ENCODE measurements at places on chromosomes 3 and 15.

DNA sequence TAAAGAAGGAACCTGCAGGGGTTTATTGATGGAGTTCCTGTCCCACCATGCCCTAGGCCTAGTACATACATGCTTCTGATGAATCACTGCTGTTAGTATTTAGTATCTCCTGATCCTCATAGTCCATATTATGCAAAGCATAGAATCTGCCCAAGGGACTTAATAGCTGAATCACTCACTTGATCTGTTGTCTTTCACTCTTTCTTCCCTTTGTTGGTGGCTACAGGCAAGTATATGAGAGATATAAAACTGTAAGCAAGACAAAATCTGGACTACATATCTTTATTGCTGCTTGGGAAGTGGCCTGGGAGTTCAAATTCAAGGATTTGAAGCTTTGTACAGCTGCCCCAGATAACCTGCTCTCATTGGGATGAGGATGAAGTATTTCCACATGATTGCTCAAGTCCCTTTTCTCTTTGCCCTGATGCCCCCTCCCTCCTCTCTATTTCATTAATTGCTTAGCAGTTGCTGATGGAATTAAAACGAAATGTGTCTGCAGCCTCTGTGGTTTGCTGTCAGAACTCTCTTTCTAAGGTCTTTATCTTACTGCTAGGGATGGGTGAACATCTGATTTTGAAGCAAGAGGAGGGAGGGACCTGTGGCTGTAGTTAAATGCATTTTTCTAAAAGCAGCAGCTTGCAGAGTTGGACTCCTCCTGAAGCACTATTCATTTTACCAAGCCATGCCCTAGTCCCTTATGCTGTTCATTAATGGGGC lies 114.1 kb downstream of the ZNF609 start:
- DNase-seq, result no peak

GRCh38 chr3:46943237-46944187 lies 33.0 kb downstream of the CCDC12 start:
- no peak for DNase-seq

- DNase-seq, result no peak
Measured at GRCh38 chr3:127676456-127676855, 3.7 kb downstream of the ABTB1 start.

DNA sequence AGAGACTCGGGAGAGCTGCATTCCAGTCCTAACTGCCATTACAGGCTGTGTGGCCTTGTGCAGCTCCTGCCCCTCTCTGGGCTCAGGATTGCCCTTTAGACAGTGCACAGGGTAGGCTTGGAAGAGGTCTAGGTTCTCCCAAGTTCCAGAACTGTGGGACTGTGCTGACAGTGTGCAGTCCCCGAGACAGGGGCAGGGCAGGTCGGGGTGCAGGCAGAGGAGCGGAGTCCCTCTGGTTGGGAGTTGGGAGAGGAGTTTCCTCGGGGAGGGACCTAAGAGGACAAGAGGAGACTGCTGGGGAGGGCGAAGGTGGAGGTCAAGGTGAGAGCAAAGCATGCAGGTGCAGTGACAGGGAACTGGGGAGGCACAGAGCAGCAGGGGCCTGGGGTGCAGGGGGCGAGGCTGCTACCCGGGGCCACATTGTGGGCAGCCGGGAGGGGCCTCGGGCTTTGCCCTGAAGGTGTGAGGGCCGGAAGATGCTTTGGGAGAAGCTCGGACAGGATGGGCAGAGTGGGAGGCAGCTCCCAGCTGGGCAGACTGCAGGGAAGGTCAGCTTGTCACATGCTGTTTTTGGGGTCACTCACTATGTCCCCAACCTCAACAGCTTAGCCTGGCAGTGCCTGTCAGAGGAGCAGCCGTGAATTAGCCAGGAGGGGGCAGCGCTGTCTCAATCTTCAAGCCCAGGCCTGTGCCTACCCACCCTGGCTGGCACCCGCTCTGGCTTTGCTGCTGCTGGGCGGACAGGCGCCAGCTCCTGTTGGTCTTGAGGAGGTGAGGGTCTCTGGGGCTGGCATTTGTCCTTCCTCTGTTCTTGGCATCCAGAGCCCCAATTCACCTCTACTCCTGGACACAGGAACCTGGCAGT lies 15.4 kb upstream of the CSPG4 start:
- DNase-seq, result no peak

DNA sequence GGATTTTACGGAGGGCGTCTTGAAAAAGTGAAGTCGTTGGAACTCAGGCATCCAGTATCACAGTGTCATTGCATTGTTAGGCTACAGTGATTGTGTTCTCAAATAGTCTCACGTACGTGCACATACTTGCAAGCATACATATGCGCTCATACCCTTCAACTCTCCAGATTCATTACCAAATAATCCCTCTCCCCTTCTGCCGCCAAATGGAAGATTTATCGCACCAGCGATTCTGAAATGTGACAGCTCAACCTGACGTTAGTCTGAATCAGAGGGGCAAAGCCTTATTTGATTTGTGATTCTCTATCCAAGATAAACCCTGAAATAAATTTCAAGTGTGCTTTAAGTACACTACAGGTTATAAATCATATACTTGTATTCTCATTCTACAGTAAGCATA lies 119.4 kb downstream of the GADL1 start:
- no peak for DNase-seq
